Activated T-helper 17 cell treated with anti-CD3 and anti-CD28 coated beads, Interleukin-2, amount 50 U/mL, for 72 hours (primary cell): ENCODE measurements at places on chromosomes 2 and 18. TPM values are rescaled to one million over a fixed set of nuclear protein-coding genes. Genes with fewer than 3 reads are reported as not detected.

Gene BOLL
- total RNA-seq = not detected

Gene PRKAG3
- total RNA-seq = not detected

Gene SERPINB5
- not detected for total RNA-seq

Gene ANKRD62
- total RNA-seq = not detected

Gene VSNL1
- total RNA-seq = not detected

Gene NEURL3
- total RNA-seq = 0.91 TPM

Gene EPAS1
- 210 TPM for total RNA-seq

Gene ACADL
- not detected for total RNA-seq

Gene UBE2E3
- 38.1 TPM for total RNA-seq

Gene DNMT3A
- total RNA-seq = 55.2 TPM

Gene SMAD2
- 170 TPM for total RNA-seq

Gene CDH2
- total RNA-seq = not detected

Gene TMEM198
- total RNA-seq = 3.7 TPM

Gene HOXD3
- total RNA-seq = not detected

Gene SCN7A
- total RNA-seq = not detected

Gene MEP1B
- total RNA-seq = 0.13 TPM

Gene WDPCP
- total RNA-seq = 9.4 TPM

Gene SP140
- total RNA-seq = 60.8 TPM

Gene PHOSPHO2
- total RNA-seq = 4.3 TPM

Gene CACNB4
- 0.16 TPM for total RNA-seq

Gene DDX18
- 93.9 TPM for total RNA-seq

Gene SDC1
- 0.30 TPM for total RNA-seq

Gene CEBPZOS
- total RNA-seq = 49.6 TPM

Gene RETSAT
- 28.4 TPM for total RNA-seq

Gene FAM124B
- total RNA-seq = 1.1 TPM
